ENCODE measurements at places on chromosomes 11 and 22.

DNA sequence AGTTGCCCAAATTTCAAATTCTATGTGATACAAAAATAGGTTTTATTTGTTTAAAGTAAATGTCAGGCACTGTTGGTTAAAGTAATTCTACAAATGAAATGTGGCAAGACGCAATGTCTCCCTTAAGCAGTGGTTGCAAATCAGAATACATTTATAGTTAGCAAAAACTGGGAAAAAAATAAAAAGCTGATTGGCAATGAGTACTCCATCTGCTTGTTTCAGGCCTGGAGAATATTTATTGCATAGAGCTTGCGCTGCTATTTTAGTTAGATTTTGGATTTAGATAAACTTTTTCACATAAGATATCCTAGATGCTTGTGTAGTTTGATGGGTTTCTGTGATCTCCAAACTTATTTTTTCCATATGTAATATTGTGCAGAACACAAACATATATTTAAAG is 224.0 kb upstream of the MPPED2 start:
- no peak for DNase-seq

GRCh38 chr11:48129697-48130395 is 86.8 kb upstream of the OR4B1 start:
- DNase-seq, result no peak

DNA sequence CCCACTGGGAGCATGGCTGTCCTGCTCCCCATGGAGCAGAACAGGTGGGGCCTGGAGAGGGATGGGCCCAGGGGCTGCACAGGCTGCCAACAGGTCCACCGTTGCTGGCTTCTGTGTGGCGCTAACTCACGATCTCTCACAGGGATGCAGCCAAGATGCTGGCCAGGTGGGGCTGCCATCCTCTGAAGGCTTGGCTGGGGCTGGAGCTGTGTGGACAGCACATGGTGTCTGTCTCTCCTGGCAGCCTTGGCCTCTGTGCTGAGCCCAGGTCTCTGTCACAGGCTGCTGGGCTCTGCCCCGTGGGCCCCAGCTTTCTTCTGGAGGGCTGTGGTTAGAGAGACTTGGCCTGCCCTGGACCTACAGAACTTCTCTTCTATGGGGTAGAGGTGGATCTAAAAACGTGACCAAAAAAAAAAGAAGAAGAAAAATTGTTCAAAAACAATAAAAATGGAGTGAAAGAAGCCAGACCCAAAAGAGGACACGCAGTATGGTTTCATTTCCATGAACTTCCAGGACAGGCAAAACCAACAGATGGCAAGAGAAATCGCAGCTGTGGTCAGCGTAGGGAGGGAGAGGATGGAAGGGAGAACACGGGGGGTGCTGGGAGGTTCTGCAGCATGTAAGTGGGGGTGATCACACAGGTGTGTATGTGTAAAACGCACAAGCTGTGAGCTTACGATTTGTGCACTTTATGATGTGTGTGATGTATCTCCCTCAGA is 12.2 kb downstream of the PARVG start:
- no peak for DNase-seq

DNA sequence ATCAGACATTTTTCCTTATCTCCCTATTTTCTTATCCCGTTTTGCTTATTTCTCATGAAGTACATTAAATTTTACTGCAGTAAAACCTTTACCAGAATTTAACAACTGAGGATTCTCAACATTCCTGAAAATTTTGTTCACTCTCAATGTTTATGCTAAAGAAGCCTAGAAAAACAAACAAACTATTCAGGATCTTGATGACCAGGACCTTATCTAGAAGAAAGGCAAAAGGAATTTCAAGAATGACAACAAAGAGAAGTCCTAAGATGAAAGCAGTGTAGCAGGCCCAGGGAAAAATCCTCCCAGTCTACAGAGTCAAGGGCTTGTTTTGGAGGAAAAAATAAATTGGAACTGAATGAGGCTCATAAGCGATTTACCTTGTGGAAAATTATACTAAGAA is 283.3 kb upstream of the ARHGAP42 start:
- DNase-seq, result no peak

- DNase-seq, result no peak
Observed at GRCh38 chr11:125174686-125175085, 10.1 kb downstream of the PKNOX2 start.

- DNase-seq, result no peak
Observed at GRCh38 chr11:9605742-9606141, 32.3 kb downstream of the WEE1 start.

DNA sequence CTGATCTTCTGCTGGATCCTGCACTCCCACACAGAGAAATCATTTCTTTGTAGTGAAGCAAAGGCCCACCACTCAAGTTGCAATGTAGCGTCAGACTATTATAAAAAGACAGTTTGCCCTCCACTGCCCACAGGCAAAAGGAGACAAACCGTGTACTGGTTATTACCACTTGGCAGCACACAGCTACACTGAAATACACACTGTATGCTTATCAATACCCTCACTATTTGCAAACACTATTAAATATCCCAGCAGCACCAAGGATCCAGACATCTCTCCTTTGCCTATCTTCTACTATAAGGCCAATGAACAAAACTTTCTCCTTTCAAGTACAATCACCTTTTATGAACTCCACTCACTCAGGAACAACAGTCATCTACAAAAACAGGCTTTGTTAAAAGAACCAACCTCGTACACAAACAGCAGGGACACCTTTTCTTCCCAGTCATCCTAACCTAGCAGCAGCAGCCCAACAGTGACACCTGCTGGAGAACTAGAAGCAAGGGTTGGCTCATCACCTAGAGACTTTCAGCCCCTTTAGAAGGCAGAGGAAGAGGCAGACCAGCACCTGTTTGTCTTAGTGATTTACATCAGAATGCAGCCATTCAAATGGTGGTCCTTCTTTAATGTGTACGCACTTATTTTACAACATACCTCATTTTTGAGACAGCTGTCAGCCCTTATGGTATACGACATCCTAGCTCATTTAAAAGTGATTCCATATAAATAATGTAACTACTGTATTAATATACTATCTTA is 56.1 kb downstream of the AMBRA1 start:
- DNase-seq, result peak; percentile 72

- DNase-seq, result no peak
Observed at GRCh38 chr11:63517156-63517555, 11.3 kb downstream of the LGALS12 start.

GRCh38 chr11:62444236-62444833 is 25.5 kb downstream of the SCGB1A1 start:
- peak; percentile 80 for DNase-seq

Data from AG10803 (cell line).